ENCODE measurements at places on chromosomes 1 and 21. TPM values are rescaled to one million over a fixed set of nuclear protein-coding genes. Genes with fewer than 3 reads are reported as not detected.

DNA sequence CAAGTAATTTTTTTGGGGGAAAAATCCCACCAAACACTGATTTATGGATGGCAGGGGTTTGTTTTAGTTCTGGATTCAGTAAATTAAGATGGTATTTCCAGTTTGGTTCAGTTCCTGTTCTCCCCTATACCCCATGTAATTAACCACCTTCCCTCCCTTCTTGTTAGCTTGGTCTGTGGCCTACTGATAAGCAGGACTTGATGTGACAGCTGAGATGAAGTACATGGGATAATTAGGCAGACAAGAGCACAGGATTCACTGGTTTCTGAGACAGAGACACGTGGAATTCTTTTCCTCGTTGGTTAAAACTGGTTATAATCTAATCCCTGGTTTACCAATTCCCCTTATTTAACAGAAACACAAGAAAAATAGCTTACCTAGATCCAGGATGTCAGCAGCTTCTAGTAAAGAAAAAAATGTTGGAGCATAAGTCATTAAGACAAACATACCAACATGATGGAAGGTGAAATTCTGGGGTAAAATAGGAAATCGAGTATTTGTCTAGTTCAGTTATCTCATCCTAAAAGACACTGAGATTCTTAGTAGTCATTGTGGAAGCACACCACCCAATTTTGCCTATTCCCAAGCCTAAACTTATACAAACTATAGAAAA, 81.5 kb downstream of the SCMH1 start:
- H3K27me3 ChIP-seq = no peaks in the 10 kb centered on the region
- no peak for DNase-seq
- no peak overlapping the region for H3K4me3 ChIP-seq
- no peak overlapping the region for H3K27ac ChIP-seq
- H3K4me1 ChIP-seq = no peaks in the 10 kb centered on the region

- no peak overlapping the region for H3K27ac ChIP-seq
- H3K4me1 ChIP-seq = no peaks in the 10 kb centered on the region
- H3K27me3 ChIP-seq = no peaks in the 10 kb centered on the region
- DNase-seq = peak; percentile 35
Observed at GRCh38 chr1:7646981-7647901, 123.9 kb upstream of the VAMP3 start.

- no peak overlapping the region for H3K27ac ChIP-seq
- H3K4me1 ChIP-seq = peaks cover 47% of the 10 kb centered on the region
- H3K4me3 ChIP-seq = no peak overlapping the region
- no peaks in the 10 kb centered on the region for H3K27me3 ChIP-seq
Observed at GRCh38 chr1:181391301-181391900, 91.9 kb upstream of the CACNA1E start.

DNA sequence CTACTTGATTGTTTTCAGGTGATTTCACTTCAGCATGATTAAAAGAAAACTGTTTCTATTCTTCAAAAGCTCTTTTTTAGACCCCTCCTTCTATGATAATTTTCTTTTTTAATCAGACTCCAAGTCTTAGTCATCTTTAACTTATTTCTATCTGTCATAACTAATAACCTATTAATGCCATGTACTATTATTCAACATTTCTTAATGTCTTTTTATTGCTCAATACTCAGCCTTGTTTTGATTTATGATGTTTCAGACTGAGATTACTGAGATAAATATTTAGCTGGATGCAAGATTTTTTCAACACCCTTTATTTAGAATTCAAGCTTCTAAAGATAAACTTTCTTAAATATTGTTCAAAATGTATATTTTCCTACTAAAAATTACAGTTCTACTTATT, 53.6 kb downstream of the ATP6V1G3 start:
- H3K4me1 ChIP-seq = no peaks in the 10 kb centered on the region
- H3K36me3 ChIP-seq = no peaks in the 10 kb centered on the region
- DNase-seq = no peak
- H3K27me3 ChIP-seq = no peaks in the 10 kb centered on the region

- no peaks in the 10 kb centered on the region for H3K27me3 ChIP-seq
- H3K27ac ChIP-seq = no peak overlapping the region
- H3K4me1 ChIP-seq = no peaks in the 10 kb centered on the region
- no peak for DNase-seq
- H3K4me3 ChIP-seq = no peak overlapping the region
Observed at GRCh38 chr1:24077278-24077978, 34.5 kb downstream of the MYOM3 start.

GRCh38 chr1:12775443-12775842, 1.9 kb downstream of the PRAMEF12 start:
- H3K4me1 ChIP-seq = no peaks in the 10 kb centered on the region
- no peak overlapping the region for H3K27ac ChIP-seq
- no peak overlapping the region for H3K4me3 ChIP-seq
- DNase-seq = no peak

- H3K4me3 ChIP-seq = no peak overlapping the region
- H3K36me3 ChIP-seq = no peaks in the 10 kb centered on the region
- no peaks in the 10 kb centered on the region for H3K27me3 ChIP-seq
- no peak overlapping the region for H3K27ac ChIP-seq
Observed at GRCh38 chr1:183370399-183371058, 47.7 kb downstream of the NMNAT2 start.

DNA sequence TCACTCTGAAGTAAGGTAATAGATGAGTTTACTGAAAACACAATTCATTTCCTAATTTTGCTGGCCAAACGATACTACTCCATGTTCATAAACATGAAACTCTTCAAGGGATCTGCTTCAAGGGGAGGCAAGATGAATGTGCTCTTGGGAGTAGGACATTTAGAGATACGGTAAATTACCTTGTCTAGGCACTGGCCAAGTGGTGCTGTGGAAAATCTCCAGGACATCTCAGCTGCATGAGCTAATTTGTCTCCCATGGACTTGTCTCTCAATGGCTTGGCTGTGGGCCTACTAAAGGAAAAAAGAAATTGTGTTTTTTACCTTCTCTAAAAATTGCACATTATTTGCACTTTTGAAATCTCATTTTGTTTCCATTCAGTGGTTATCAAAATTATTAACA, 780.6 kb downstream of the LTN1 start:
- DNase-seq = no peak
- no peak overlapping the region for H3K27ac ChIP-seq
- H3K4me3 ChIP-seq = no peak overlapping the region
- no peaks in the 10 kb centered on the region for H3K4me1 ChIP-seq
- no peaks in the 10 kb centered on the region for H3K27me3 ChIP-seq

DNA sequence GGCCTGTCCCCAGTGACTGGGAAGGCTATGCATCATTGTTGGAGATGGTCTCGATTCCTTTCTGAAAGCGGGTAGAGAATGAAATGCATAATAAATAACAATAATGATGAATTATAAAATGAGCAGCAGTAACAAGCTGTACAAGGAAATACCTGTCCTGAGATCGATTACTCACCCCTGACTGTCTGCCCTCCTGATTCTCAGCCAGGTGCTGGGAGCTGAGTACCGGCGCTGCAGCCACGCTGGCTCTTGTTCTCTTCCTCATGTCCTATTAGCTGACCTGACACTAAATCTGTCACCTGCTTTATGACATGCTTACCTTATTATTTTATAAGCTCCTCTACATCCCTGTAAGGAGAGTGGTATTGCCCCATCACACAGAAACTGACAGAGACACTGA, 3.4 kb downstream of the AGPAT3 start:
- no peak for DNase-seq
- H3K4me1 ChIP-seq = peaks cover 40% of the 10 kb centered on the region

- no peak overlapping the region for H3K4me3 ChIP-seq
- DNase-seq = no peak
- no peak overlapping the region for H3K27ac ChIP-seq
- no peaks in the 10 kb centered on the region for H3K36me3 ChIP-seq
- H3K4me1 ChIP-seq = no peaks in the 10 kb centered on the region
Observed at GRCh38 chr1:5891736-5892135, 100.5 kb downstream of the NPHP4 start.

- H3K27ac ChIP-seq = no peak overlapping the region
- no peaks in the 10 kb centered on the region for H3K27me3 ChIP-seq
- H3K36me3 ChIP-seq = no peaks in the 10 kb centered on the region
- H3K4me1 ChIP-seq = no peaks in the 10 kb centered on the region
Observed at GRCh38 chr1:68015369-68015768, 35.1 kb downstream of the DIRAS3 start.

GRCh38 chr1:158675563-158676323, 10.8 kb downstream of the SPTA1 start:
- H3K4me1 ChIP-seq = peaks cover 3% of the 10 kb centered on the region
- DNase-seq = no peak
- H3K27ac ChIP-seq = no peak overlapping the region
- H3K36me3 ChIP-seq = no peaks in the 10 kb centered on the region

- no peaks in the 10 kb centered on the region for H3K36me3 ChIP-seq
- no peak overlapping the region for H3K4me3 ChIP-seq
- no peak for DNase-seq
- peaks cover 8% of the 10 kb centered on the region for H3K4me1 ChIP-seq
- no peak overlapping the region for H3K27ac ChIP-seq
Observed at GRCh38 chr1:243855616-243856318, 5.7 kb upstream of the AKT3 start.

DNA sequence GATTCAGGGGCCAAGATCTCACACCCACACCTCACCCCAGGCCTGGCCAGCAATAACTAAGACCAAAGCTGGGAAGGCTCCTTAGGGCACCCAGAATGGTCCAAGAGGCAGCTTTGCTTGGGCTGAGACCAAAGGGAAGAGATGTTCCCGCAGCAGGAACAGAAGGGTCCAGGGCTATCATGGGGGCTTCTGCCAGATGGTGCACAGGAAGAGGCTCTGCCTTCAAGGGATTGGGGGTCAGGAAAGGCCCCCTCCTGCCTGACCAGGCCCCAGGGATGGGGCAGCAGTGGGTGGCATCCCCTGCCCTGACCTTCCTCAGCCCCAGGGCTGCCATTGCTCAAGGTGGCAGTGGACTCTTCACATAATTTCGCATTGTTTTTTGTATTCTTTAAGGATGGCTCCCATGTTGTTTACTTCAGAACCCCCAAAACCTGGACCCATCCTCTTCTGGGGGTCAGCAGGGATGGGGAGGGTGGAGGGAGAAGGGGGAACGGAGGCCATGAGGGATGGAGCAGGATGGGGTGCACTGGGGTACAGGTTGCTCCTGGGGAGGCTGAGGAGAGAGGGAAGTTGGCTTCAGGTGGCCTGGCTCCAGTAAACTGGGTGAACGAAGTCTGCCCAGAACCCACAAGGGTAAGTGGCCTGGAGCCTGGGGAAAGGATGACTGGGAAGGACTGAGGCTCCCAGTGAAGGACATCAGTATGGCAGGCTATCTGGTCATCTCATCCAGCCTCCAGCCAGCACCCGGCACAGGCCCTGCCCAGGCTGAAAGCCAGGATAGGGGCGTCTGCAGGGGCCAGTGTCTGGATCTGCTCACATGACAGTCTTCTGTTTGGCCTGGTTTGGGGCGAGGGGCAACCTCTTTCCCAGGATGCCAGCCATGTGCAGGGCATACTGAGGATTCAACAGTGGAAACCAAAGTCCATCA, 2.6 kb upstream of the NADK start:
- peaks cover 69% of the 10 kb centered on the region for H3K4me1 ChIP-seq
- DNase-seq = no peak
- H3K36me3 ChIP-seq = peaks cover 9% of the 10 kb centered on the region

DNA sequence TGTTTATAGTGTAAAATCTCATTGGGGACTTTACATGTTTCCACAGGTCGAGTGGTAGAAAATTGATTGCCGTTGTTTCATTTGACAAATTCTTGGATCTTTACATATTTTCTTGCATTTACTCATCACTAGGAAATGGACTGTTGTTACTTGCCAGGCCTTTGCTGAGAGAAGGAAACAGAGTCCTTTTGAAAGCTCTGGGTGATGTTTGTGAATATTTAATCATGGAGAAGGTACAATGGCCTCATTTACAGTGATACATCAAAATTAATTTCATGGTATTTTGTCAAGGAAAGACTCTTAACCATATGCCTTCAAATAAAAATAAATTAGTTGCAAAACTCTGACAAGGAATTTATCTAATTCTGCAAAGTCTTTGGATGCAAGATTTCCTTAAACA, 198.0 kb downstream of the GRIK1 start:
- no peaks in the 10 kb centered on the region for H3K27me3 ChIP-seq
- H3K4me3 ChIP-seq = no peak overlapping the region
- no peaks in the 10 kb centered on the region for H3K36me3 ChIP-seq
- DNase-seq = no peak
- H3K4me1 ChIP-seq = no peaks in the 10 kb centered on the region

DNA sequence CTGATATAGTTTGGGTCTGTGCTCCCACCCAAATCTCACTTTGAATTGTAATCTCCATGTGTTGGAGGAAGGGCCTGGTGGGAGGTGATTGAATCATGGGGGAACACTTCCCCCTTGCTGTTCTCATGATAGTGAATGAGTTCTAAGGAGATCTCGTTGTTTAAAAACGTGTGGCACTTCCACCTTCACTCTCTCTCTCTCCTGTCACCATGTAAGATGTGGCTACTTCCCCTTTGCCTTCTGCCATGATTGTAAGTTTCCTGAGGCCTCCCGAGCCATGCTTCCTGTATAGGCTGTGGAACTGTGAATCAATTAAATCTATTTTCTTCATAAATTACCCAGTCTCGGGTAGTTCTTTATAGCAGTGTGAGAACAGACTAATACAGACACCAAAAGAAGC, 40.4 kb downstream of the FRRS1 start:
- no peaks in the 10 kb centered on the region for H3K36me3 ChIP-seq
- no peak overlapping the region for H3K27ac ChIP-seq

LAMTOR5 gene
- 64.5 TPM for total RNA-seq

GPR161 gene
- total RNA-seq = 0.12 TPM

RORC gene
- 11.2 TPM for total RNA-seq

CNR2 gene
- not detected for total RNA-seq

NSL1 gene
- total RNA-seq = 38.0 TPM

NUAK2 gene
- 32.5 TPM for total RNA-seq

LRIF1 gene
- total RNA-seq = 27.0 TPM
